Stimulated activated CD4-positive, alpha-beta T cell treated with anti-CD3 and anti-CD28 coated beads, Interleukin-15, amount 100 ng/mL, for 1 hour (primary cell): ENCODE measurements at places on chromosomes 4 and X.

- DNase-seq, result no peak
These were observed 158.3 kb upstream of the KIT start for GRCh38 chr4:54499308-54500074.

DNA sequence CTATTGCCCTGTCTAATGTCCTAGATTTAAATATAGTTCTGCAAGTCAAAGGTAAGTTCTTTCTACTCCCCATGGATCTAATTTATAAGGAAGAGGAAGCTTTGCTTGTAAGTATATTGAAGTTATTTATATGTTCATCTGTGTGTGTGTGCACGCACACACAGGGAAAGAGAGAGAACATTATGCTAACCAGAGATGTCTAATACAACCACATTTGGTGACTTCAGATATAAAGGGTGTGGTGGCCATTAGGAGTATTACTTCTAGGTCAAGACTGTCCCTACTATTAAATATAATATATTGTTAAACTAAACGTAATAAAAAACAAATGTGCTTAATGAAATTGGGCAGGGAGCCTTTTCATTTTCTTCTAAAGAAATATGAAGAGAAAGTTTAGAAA, 4.1 kb downstream of the DCK start:
- DNase-seq, result no peak

- DNase-seq, result no peak
These were observed 792 bp downstream of the SLC10A4 start for GRCh38 chr4:48483777-48484493.

DNA sequence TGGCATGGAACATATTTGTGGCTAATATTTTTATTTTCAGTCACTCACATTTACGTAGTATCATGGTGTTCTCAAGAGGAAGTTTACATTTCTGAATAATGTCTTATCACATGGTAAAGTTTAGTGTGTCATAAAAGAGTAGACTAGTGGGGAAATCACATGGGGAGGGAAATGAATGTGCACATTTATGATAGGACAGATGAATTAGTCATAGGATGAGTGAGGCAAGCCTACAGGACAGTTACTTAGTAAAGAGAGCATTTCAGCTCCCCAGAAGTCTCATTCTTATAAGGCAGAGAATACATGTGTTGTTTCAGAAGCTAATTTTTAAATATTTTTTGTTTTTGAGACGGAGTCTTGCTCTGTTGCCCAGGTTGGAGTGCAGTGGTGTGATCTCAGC, 6.2 kb downstream of the GK start:
- no peak for DNase-seq

DNA sequence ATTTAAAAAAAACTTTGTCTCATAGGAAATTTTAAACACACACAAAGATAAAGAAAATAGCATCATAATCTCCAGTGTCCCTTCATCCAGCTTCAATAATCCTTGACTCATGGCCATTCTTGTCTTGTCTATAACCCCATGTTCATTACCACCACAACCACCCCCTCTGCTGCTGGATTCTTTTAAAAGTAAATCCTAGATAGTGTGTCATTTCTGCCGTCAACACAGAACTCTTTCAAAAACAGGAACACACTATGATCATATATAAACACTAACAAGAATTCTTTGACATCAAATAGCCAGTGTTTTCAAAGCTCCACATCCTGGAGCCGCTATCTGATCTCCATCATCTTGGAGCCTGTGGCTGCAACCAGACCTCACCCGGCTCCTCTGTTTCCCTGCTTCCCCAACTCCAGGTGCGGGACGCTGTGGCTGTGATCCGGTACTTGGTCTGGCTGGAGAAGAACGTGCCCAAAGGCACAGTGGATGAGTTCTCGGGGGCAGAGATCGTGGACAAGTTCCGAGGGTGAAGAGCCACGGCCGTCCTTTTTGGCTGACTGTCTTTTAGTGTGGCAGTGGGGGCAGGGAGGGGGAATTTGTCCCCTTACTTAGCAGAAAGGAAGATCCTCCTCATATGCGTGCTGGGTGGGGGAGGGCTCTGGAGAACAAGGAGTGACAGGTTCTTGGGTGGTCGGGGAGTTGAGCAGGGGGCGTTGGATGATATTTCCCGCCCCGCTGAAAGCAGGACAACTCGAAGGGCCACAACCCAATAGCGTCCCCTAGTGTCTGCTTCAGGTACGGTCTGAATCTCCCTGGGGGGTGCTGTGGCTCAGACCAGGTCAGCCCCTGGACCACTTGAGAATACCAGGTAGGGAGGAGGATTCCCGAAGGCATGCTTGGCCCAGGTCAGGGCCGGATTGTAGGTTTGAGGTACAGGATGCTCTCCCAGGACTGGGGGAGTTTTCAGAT, 15.6 kb downstream of the XPNPEP2 start:
- DNase-seq, result no peak

GRCh38 chrX:153689654-153690465, 2.1 kb downstream of the SLC6A8 start:
- no peak for DNase-seq

- DNase-seq, result no peak
These were observed 114.1 kb downstream of the TSPAN5 start for GRCh38 chr4:98544141-98544817.

DNA sequence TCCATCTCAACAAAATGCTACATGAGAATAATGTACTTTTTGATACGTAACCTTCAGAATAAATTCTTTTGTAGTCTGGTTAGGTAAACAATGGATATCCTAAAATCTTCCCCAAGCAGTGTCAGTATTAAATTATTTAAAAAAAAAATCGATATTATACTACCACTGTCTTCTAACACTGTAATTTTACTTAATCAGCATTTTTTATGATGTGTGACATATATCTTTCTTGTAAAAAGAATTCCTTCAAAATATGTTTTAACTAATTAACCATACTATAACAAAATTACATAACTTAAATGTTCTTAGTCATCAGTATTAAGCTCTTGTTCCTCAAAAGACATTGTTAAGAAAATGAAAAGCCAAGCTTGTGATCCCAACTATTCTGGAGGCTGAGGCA, 12.5 kb downstream of the OTUD4 start:
- no peak for DNase-seq

- no peak for DNase-seq
These were observed 107.5 kb upstream of the ACSL4 start for GRCh38 chrX:109840585-109840984.

DNA sequence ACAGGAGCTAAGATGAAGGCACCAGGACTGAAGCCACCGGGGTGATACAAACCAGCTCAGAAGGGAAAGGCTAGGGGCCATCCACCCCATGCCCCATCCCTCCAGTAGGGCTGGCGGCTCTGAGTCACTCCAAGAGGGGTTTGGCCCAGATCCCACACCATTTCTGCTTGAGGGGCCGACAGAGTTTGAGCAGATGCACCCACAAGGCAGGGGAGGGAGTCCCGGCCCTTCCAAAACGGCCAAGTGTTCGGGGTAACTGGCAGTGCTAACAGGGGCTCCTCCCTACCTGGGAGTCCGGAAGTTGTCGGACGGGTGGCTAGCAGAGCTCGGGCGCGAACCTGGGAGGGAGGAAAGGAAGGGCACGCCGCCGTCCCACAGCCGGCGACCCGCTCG, 412 bp downstream of the SLC10A3 start:
- no peak for DNase-seq

DNA sequence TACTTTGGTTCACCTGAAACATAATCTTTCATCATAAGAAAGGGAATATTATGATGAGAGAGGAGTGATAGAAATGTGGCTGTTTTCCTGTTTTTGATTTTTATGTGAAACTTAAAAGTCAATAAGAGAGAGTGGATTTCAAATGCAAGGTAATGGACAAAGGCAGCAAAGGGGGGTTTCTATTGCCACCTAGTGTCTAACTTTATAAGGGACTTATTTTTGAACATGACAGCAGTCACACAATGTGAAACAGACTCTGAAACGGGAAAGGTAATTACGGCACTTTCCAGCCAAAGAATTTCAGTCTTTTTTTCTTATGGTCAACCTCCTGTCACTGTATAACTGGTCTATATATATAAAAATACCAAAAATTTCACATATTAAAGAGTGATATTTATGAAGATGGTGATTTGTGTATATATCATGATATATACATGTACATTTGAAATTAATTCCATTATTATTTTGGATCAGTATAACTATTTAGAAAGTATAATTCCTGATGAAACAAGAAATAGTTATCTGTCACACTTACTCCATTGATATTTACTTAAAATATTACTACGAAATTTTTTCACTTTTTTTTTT, 127.1 kb downstream of the FBXO8 start:
- no peak for DNase-seq

DNA sequence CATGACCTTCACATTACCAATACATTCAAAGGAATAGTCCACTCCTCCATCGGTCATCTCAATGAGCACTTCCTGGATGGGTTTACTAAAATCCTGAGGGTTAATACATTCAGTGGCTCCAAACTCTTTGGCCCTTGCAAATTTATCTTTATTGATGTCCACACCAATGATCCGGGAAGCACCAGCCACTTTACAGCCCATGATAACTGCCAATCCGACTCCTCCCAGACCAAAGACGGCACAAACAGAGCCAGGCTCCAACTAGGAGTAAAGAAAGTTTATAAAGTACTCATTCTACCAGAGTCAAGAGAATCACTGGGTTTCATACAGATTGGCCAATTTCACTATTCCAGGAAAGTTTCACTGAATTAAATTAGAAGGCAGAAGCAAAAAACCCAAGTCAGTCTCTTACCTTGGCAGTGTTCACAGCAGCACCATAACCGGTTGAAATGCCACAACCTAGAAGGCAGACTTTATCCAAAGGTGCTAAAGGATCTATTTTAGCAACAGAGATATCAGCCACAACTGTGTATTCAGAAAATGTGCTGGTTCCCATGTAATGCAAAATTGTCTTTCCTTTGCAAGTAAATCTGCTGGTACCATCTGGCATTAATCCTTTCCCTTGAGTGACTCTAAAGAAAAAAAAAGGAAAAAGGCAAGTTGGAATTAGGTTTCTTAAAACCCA, 12.2 kb downstream of the ADH5 start:
- no peak for DNase-seq

GRCh38 chr4:74230902-74231499, 73.1 kb downstream of the MTHFD2L start:
- DNase-seq, result no peak

- no peak for DNase-seq
These were observed 49.4 kb downstream of the USP38 start for GRCh38 chr4:143234153-143234552.

- no peak for DNase-seq
These were observed 2.4 kb downstream of the ATP6AP1 start for GRCh38 chrX:154430916-154431315.

DNA sequence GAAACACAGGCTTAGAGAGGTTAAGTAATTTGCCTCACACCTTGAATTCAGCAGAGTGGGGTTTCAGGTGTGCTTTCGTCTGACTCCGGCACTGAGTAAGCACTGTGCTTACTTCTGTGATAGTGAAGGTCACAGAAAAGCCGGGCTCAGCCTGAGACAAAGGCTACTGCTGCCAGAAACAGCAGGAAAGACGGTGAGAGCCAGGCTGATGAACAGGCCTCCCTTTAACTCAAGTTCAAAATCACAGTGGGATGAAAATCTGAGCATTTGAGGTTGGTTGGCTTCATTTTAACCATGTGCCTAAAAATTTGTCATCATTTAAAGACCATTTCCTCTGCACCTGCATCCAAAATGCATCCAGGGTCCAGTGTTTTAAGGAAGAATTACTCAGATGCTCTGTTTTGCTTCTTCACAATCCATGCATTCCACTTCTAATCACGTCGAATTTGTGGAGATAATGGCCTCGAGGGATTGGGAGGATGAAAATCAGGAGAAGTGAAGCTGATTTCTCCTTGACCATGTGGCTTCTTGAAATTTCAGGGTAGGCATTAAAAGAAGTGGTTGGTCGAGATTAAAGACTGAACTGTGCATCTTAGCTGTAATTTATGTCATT, 121.2 kb upstream of the LNX1 start:
- DNase-seq, result no peak

GRCh38 chrX:74450803-74451449, 29.6 kb downstream of the SLC16A2 start:
- DNase-seq, result no peak

DNA sequence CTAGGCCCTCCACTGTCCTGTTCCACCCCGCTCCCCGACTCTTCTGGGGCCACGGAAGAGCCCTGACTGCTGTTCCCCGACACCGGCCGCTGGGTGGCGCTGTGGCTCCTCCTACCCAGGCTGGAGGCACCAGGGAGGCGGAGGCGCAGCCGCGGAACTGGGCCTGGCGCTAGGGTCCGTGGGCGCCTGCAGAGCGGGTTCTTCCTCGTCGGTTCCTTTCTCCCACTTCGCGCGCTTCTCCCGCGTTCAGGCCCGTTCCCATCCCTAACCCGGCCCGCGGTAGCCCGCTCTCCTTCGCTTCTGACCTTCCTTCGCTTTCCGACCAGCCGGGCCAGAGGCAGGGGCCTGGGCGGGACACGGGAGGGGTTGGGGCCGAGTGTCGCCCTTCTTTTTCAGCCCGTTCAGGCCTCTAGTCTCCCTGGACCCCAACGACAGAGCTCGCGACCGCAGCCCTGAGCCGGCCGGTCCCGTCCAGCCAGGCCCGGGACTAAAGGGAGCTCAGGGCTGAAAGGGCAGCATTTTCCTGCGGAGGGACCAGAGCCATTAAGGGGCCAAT, 34.3 kb downstream of the NALF2 start:
- DNase-seq, result peak; percentile 61

DNA sequence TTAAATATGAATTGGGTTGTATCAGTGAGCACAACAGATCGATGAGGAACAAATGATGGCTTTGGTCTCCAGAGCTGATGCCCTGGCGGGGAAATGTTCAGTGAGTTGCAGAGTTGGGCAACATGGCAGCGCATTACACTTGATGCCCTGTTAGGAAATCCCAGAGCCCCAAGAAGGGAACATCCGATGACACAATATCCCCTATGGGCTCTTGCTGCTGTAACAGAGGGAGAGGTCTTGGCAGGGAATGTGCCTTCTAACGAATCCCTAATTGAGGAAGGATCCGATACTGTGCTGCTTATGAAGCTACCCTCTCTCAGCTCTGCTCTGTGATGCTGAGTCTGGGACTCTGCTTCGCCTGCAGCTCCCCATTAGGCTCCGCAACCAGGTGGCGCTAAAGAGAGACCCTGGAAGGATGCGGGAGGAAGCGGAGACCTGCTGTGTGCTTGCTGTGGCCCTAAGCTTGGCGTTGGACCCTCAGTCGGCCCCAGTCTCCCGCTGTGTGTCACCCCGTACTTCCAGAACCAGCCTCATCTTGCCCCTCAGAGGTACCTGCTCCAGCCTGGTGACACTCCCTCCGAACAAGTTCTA, 38.9 kb downstream of the PDHA1 start:
- peak; percentile 1 for DNase-seq

DNA sequence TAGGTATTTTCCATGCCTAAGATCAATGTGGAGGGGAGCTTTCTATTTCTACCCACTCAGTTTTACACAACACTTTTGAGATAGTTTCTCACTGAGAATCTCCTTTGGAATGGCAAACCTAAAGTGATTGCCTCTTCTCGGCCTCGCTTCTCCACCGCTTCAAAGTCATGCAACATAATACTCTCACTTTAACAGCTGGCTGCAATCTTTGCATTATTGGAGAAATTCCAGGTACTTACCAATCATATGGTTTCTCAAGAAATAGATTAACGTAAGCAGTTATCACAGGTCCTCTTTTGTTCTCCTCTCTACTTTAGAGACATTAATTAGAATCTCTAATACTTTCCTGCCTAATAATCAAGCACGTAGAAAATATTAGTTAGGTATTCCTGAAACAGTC, 3.7 kb upstream of the IL13RA2 start:
- DNase-seq, result no peak

GRCh38 chr4:74410272-74410671, 34.7 kb upstream of the AREG start:
- DNase-seq, result no peak
